Transverse colon (tissue), 4 donors: ENCODE measurements at places on chromosomes 5 and 9. TPM values are rescaled to one million over a fixed set of nuclear protein-coding genes. Genes with fewer than 3 reads are reported as not detected.

DNA sequence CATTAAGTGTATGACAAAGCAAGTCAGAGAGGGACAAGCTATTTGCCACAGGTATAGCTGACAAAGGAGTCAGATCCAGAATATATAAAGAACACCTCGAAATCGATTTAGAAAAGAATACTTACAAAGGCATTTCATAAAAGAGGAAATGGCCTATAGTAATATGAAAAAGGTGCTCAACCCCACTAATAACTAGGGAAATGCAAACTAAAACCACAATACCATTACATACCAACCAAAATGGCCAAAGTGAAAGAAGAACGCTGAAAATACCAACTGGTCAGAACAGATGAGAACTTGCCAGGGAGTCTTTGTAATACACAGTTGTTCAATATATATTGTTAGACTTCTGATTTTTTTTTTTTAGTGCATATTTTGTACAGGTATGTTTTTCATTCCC, 152.9 kb downstream of the CDC42SE2 start:
- H3K4me1 ChIP-seq = no peaks in the 10 kb centered on the region
- H3K36me3 ChIP-seq = no peaks in the 10 kb centered on the region
- no peak overlapping the region for H3K4me3 ChIP-seq
- H3K27ac ChIP-seq = no peak overlapping the region
- no peaks in the 10 kb centered on the region for H3K27me3 ChIP-seq

- DNase-seq = no peak
- no peaks in the 10 kb centered on the region for H3K36me3 ChIP-seq
- no peak overlapping the region for H3K4me3 ChIP-seq
- no peaks in the 10 kb centered on the region for H3K4me1 ChIP-seq
These were observed 345.9 kb upstream of the RIOK2 start for GRCh38 chr5:97528941-97529340.

- H3K27ac ChIP-seq = no peak overlapping the region
- H3K4me1 ChIP-seq = no peaks in the 10 kb centered on the region
- DNase-seq = no peak
- H3K27me3 ChIP-seq = no peaks in the 10 kb centered on the region
These were observed 61.6 kb downstream of the ST8SIA4 start for GRCh38 chr5:100841358-100842076.

- H3K27ac ChIP-seq = no peak overlapping the region
- H3K36me3 ChIP-seq = no peaks in the 10 kb centered on the region
- no peak overlapping the region for H3K4me3 ChIP-seq
These were observed 608.6 kb upstream of the DAB2 start for GRCh38 chr5:40033411-40033810.

- peaks cover 8% of the 10 kb centered on the region for H3K27me3 ChIP-seq
- H3K27ac ChIP-seq = no peak overlapping the region
- H3K36me3 ChIP-seq = no peaks in the 10 kb centered on the region
- H3K4me3 ChIP-seq = no peak overlapping the region
- no peak for DNase-seq
These were observed 17.2 kb upstream of the UBE2QL1 start for GRCh38 chr5:6431214-6432195.

- H3K27me3 ChIP-seq = no peaks in the 10 kb centered on the region
- peak overlapping the region; percentile 65 for H3K27ac ChIP-seq
- peak; percentile 34 for DNase-seq
These were observed 210.5 kb downstream of the NXNL2 start for GRCh38 chr9:88745276-88746001.

- H3K36me3 ChIP-seq = no peaks in the 10 kb centered on the region
- H3K27me3 ChIP-seq = no peaks in the 10 kb centered on the region
- DNase-seq = no peak
- no peaks in the 10 kb centered on the region for H3K4me1 ChIP-seq
- H3K4me3 ChIP-seq = no peak overlapping the region
These were observed 42.1 kb upstream of the GPR21 start for GRCh38 chr9:122991370-122991830.

- no peak overlapping the region for H3K4me3 ChIP-seq
- no peaks in the 10 kb centered on the region for H3K36me3 ChIP-seq
These were observed 245.0 kb downstream of the TAF11L14 start for GRCh38 chr5:17879276-17879675.

DNA sequence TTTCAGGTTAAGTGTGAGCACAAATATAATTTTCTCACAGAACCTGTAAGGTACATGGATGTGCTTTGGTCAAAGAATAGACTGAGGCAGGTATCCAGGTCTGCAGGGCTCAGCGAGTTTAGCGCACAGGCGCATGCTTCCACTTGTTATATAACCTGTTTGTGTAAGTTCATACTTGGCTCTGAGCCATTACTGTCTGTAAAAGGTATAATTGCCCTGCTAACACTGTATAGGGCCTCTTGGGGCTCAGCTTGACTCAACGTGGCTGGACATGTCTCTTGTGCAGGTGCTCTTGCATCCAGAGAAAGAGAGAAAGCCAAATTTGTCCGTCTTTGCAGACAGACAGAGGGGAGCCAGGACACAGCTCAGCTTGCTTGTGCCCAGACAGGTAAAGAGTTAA, 759.6 kb downstream of the MTRR start:
- no peak overlapping the region for H3K27ac ChIP-seq
- DNase-seq = no peak
- no peaks in the 10 kb centered on the region for H3K27me3 ChIP-seq
- H3K36me3 ChIP-seq = no peaks in the 10 kb centered on the region

- no peaks in the 10 kb centered on the region for H3K36me3 ChIP-seq
- H3K27ac ChIP-seq = no peak overlapping the region
- peaks cover 19% of the 10 kb centered on the region for H3K4me1 ChIP-seq
- no peaks in the 10 kb centered on the region for H3K27me3 ChIP-seq
- H3K4me3 ChIP-seq = no peak overlapping the region
These were observed 44.0 kb downstream of the RASA1 start for GRCh38 chr5:87311405-87312279.

PCDHA9 gene
- 1.00 TPM for total RNA-seq
